Suprapubic skin (tissue), 4 donors: ENCODE measurements at places on chromosomes 12 and 14.

- DNase-seq, result no peak
Observed at GRCh38 chr14:66649498-66649897, 141.6 kb downstream of the GPHN start.

DNA sequence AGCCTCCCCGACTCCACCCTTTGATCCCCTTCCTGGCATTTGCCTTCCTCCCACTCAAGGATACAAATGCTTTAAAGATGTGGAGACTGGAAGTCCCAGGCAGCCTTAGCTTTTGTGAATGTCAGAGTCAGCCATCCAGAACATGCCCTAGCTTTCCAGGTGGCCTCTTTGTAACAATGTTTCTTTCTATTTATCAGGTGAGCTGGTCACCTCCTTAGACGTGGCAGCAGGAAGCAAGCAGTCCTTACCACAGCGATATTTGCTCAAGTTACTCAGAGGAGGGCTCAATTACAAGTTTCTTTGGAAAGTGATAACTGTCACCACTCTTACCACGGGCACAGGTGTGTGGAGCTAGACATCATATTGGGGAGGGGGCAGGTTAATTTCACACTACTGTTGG, 4.9 kb downstream of the GALNT6 start:
- no peak for DNase-seq

DNA sequence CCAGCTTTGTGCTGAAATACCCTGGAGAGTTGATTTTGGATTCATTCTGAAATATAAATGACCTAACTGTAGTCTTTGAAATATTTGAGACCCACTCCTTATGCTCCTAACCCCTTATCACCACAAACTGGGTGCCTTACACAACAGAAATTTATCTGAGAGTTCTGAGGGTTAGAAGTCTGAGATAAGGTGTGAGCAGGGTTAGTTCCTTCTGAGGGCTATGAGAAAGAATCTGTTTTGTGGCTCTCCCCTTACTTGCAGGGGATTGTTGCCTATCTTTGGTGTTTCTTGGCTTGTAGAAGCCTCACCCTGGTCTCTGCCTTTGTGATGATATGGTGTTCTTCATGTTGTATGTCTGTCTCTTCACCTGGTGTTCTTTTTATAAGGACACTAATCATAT, 91.7 kb downstream of the DERA start:
- DNase-seq, result no peak

- DNase-seq, result no peak
Observed at GRCh38 chr14:57739516-57739915, 126.4 kb downstream of the SLC35F4 start.

- DNase-seq, result no peak
Observed at GRCh38 chr14:31400031-31400638, 20.2 kb downstream of the HEATR5A start.

DNA sequence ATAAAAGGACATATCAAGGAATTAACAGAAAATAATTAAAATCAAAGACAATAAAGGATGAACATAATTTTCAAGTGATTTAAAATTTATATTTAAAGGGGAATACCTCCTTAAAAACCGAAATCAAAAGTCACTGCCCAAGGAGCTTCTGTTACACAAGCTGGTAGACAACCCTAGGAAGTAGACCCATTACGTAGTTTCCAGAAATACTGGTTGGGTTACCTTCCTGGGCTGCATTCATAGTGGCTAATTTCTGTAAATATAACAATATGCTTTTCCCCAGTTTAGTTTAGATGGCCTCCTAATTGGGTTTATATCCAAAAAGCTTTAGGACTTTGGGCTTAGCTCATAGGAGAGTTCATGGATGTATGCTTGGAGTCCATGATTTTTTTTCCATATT, 2.1 kb upstream of the EDDM3A start:
- DNase-seq, result no peak

DNA sequence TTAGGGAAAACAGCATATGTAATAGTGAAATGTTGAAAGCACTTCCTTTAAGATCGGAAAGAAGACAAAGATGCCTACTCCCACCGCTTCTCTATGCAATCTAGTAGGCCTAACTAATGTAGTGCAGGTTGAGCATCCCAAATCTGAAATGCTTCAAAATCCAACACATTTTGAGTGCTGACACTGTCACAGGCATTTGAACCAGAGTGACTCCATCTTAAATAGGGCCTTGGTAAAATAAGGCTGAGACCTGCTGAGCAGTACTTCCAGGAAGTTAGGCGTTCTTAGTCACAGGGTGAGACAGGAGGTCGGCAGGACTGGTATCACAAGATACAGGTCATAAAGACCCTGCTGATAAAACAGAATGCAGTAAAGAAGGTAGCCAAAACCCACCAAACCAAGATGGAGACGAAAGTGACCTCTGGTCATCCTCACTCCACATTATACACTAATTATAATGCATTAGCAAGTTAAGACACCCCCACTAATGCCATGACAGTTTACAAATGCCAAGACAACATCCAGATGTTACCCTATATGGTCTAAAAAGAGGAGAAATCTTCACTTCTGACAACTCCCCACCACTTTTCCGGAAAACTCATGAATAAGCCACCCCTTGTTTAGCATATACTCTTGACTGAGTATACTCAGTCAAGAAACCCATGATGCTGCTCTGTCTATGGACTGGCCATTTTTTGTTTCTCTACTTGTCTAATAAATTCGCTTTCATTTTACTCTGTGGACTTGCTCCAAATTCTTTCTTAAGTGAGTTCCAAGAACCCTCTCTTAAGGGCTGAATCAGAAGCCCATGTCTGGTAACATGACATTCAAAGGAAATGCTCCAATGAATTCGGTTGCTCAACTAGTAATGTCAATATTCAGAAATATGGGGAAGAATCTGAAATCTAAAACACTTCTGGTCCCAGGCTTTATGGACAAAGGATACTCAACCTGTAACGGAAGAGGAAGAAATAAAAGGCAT, 47.1 kb upstream of the MTERF2 start:
- DNase-seq, result no peak
